NCI-H82 (cell line): ENCODE measurements at places on chromosomes 12 and 14.

DNA sequence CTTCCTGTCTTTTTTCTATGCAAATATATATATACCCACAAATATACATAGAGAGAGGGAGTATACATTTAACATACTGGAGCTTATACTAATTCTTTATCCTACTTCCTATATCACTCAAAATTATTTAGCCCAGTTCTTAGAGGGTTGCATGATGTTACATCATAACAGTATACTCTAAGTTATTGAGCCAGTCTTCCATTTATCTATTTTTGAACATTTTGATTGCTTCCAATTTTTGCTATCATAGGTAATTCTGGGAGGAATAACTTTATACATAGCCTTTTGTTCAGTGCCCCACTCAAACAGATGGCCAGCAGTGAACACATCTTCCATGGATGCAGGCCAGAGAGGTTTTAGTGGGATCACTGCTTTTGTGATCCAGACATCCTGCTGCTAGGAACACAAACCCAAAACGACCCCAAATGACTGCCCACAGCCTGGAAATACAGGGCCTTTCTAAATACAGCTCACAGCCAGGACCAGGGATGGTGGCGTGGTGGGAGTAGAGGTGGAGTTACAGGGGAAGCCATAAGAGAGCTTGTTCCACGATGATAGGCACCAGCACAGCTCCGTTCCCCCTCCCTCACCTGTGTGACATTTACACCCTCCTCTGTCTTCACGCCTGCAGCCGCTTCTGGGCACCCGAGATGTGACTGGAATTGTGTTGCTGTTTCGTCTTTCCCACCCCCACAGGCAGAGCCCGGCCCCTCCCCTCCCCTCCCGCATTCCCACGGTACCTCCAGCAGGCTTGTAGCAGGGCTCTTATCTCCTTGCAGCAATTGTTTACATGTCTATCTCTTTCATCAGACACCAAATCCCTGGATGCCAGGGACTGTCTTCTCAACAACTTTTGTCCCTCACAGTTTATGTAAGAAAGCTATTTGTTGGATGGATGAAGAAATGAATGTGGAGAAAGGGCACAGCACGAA lies 30.7 kb upstream of the HDAC7 start:
- DNase-seq: no peak

DNA sequence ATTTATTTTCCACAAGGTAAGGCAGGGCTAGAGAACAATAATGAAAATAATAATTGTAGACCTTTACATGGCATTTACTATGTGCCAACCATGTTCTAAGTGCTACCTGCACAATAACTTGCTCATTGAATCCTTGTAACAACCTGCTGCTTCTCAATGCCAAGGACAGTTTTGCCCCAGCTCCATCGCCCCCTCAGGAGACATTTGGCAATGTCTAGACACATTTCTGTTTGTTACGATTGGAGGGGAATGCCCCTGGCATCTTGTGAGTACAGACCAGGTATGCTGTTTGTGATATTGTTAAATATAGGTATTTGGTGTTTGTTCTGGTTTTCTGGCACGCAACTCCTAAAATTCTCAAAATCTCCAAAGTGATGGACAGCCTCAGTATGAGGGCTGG lies 8.1 kb upstream of the ATXN2 start:
- DNase-seq: peak; percentile 11

GRCh38 chr12:25793196-25793595 lies 165.3 kb upstream of the RASSF8 start:
- DNase-seq: peak; percentile 15

DNA sequence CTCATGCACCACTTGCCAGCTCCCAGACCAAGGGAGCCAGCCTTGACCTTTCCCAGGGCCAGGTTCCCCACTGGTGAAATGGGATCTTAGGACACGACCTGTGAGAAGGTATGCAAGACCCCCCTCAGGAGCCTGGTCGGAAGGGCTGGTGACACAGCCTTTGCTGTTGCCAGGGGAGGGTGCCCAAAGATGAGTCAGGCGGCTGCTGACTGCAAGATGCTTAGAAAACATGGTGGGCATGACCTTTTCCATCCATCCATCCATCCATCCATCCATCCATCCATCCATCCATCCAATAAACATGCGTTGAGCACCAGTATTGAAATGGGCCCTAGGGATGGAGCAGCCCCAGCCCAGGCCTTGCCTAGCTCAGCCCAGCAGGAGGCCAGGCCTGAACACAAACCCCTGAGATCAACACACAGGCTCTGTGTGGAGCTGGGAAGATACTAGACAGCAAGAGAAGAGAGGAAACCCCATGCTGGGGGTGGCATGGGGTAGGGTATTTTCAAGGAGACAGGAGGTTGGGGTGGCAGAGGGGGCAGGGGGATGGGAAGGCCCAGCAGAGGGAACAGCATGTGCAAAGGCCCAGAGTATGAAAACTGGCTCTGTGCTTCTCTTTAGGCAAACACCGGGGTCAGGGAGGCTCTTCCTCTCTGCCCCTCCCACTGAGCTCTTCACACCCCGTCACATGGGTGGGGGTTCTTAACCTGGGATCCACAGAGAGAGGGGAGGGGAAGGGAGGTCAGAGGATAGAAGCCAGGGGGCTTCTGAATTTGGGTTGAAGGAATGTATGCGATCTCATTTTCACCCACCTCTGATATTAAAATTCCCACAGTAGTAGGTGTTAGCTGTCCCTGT lies 26.2 kb upstream of the YY1 start:
- DNase-seq: no peak

- DNase-seq: no peak
Measured at GRCh38 chr12:116161588-116161987, 115.9 kb downstream of the MED13L start.

GRCh38 chr14:99479906-99480869 lies at the start of gene SETD3:
SETD3 (minus strand) TSS chr14:99480859; CDS start chr14:99465805, 15,054 bp downstream.
- DNase-seq: peak; percentile 30

- no peak for DNase-seq
Measured at GRCh38 chr12:52673217-52673616, 7.0 kb downstream of the KRT1 start.

DNA sequence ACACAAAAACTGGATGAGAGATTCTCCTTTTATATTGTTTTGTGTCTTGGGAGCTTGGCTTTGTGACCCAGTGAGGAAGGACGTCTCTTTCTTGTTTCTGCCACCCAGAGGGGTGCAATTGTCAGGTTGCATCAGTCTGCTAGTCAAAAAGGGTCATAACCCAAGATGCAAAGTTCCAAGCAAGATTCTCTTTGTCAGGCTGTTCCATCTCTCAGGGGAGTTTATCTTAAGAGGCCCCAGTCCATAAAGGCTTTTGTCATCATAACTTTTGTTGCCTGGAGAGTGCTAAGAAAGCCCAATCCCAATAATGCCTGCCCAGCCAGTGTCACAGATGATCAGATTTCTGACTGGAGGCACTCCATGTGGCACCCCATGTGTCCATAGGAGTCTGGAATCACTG lies 444.9 kb downstream of the TRHDE start:
- DNase-seq: peak; percentile 32
